Stimulated activated CD4-positive, alpha-beta T cell treated with anti-CD3 and anti-CD28 coated beads, Interleukin-4, amount 100 ng/mL, for 24 hours (primary cell): ENCODE measurements at places on chromosomes 6 and 20.

DNA sequence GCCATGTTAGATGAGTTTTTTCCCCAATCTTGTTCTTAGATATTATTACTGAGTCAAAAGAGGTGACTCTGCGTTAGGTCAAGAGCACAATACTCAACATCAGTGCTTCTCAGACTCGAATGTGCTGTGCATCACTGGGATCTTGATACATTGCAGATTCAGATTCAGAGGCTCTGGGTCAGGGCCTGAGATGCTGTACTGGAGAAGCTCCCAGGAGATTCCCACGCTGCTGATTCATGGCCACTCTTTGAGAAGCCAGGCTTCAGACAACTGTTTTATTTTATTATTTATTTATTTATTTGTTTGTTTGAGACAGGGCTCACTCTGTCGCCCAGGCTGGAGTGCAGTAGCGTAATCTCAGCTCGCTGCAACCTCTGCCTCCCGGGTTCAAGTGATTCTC is 41.4 kb upstream of the ARID1B start:
- DNase-seq = no peak

DNA sequence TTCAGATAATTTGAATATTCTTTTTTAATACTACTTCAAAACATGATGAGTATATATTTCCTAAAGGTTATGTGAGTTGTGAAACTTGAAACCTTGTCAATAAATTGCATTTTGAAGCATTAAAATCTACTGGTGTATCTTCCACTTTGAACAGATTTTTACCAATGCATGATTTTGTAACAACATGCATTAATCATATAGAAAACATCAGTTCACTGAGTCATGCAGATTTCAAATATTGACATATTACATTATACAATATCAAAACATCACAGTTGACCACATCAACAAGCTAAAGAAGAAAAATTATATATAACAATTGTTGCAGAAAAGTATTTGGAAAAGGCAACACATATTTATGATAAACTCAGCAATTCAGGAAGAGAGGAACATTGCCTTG is 158.1 kb downstream of the WDR27 start:
- no peak for DNase-seq

DNA sequence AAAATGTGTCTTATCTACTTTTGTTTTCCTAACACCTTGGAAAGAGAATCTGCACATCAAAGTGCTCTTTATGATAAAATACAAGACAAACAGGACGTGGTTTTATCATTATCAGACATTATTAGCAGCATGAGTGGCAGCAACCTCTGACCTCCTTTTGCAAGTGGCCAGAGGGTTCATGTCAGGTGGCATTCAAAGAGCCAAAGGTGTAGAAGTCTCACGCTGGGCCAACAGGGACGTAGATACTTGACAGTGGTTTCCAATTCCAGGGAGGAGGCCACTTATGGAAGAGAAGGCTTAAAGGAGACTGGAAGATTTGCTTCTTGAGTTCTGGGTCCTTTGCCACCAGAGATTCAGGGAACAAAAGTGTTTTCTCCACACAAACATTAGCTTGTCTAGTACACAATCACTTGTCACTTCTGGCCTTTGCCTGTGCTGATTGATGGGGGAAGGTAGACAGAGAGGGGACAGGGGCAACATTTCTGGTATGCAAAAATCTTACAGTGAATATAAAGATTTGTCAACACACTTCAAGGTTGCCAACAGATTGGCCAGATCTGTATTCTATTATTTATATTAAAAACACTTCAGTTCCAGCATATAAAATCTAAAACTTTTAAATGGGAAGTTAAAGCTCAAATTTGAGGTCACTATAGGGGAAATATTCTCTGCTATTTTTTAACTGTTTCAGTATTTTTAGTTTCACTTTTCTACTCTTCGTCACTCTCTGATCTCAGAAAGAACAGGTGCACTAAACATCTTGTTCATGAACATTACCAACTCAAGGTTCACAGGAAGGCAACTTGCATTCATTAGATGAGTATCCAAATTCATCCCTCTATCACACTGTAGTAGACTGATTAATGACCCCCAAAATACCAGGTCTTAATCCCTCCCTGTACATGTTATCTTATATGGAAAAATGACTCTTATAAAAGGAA is 52.1 kb upstream of the FBXO30 start:
- no peak for DNase-seq

DNA sequence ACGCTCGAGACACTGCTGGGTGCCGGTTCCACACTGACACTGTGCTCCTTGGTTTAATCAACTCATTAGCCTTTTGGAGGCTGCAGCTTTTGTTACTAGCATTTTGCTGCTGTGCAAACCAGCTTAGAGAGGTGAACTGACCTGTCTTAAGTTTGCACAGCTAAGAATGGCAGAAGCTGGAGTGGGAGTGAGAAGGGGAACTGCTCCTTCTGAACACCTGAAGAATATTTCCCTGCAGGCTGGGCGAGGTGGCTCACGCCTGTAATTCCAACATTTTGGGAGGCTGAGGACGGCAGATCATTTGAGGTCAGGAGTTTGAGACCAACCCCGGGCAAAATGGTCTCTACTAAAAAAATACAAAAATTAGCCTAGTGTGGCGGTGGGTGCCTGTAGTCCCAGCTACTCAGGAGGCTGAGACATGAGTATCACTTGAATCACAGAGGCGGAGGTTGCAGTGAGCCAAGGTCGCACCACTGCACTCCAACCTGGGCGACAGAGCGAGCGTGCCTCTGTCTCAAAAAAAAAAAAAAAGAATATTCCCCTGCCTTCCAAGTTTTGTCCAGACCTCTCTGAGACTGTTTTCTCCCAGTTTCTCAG is 5.0 kb downstream of the CEBPB start:
- no peak for DNase-seq

DNA sequence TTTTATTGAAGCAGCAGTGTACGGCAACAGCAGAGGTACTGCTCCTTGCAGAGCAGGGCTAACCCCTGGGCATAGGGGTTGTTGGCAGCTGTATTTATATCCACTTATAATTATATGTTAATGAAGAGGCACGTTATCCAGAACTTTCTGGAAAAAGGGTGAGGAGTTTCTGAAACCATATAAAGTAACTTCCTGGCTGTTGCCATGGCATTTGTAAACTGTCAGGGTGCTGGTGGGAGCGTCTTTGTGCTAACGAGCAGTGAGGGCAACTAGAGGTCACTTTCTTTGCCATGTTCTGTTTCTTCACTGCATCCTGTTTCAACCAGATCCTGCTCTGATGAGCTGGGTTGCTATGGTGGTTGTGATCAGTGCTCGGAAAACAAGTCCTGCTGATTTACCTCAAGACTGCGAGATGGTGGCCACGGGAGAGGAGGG is 11.1 kb upstream of the ARFGEF2 start:
- DNase-seq = no peak

GRCh38 chr20:9916761-9917160 is 77.9 kb upstream of the PAK5 start:
- DNase-seq = no peak

GRCh38 chr20:52983726-52984450 is 11.7 kb downstream of the TSHZ2 start:
- DNase-seq = no peak

- DNase-seq = no peak
These were observed 1.0 kb downstream of the MRPS26 start for GRCh38 chr20:3046677-3047462.

DNA sequence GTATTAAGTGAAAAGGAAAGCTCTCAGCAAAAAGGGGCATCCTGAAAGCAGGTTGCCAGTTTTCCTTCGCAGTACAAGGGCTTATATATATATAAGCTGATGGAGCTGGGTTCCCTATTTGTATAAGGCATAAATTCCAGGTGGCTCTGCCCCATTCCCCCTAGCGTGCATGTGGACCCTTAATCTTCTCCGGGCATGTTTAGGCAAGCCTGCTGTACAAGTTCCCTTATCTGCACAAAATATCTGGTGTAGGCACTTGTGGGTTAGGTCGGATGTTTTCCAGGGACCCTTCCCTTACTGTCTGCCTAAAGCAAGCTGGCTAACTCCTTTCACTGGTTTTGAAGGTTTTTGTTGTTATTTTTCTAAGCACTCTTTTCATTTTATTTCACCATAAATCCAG is 140.7 kb downstream of the FUT9 start:
- DNase-seq = no peak

DNA sequence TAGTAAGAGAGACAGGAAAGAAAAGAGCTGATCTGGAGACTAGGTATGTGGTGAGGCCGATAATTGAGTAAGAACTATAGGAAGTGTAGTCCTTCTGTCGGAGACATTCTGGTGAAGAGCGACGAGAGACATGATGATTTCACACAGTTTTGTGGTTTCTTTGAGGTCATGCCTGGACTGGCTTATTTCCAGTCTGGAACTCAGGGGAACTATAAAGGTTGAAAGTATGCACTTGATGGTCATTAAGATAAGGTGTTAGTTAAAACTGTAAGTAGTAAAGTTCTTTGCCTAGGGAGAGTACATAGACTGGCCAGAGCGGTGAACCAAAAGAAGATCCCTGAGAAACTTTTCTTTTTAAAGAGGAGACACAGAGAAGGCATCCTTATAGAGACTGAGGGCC is 68.8 kb downstream of the RFX6 start:
- DNase-seq = no peak

GRCh38 chr6:100633096-100633777 is 168.5 kb upstream of the SIM1 start:
- no peak for DNase-seq

DNA sequence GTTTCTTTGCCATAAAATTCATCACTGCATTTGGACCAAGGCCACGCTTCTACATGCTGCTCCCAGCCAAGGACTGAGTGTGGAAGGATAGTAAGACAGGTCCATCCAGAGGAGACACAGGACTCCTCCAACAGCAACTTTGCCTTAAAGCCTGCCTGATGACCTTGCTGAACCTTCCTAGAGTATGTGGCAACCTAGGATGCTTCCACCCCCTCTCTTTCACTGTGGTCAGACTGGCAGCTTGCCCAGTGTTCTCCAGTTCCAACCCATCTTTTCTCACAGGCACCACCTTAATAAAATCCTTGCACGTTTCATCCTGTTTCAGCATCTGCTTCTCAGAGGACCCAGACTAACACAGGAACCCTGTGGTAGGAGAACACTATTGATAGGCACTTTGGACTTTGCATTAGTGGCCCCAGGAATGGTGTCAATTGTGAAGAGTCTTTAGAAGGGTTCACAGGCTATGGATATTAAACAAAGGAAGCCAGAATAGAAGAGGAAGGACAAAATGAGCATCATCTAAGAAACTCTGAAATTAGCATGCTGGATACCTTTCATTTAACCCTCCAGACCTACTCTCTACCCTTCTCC is 2.4 kb upstream of the PKHD1 start:
- no peak for DNase-seq

- DNase-seq = no peak
These were observed 275.3 kb downstream of the FARS2 start for GRCh38 chr6:5536644-5537043.

GRCh38 chr6:11637266-11637665 is 99.7 kb downstream of the TMEM170B start:
- no peak for DNase-seq

GRCh38 chr6:22155551-22155950 is 141.3 kb downstream of the PRL start:
- DNase-seq = no peak

GRCh38 chr20:32505723-32506473 is 79.2 kb downstream of the NOL4L start:
- DNase-seq = no peak

DNA sequence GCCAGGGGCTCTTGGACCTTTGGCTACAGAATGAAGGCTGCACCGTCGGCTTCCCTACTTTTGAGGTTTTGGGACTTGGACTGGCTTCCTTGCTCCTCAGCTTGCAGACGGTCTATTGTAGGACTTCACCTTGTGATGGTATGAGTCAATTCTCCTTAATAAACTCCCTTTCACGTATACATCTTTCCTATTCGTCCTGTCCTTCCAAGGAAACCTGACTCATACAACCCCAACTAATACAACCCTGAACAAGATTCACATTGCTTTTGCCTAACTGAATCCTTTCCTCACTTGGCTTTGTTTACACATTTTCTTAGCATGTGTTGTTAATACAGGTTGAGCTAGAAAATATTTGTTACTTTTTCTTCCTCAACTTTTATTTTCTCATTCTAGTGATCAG is 21.9 kb downstream of the TBXT start:
- DNase-seq = no peak

GRCh38 chr6:26103141-26103769 is 16.0 kb downstream of the HFE start:
- DNase-seq = no peak

DNA sequence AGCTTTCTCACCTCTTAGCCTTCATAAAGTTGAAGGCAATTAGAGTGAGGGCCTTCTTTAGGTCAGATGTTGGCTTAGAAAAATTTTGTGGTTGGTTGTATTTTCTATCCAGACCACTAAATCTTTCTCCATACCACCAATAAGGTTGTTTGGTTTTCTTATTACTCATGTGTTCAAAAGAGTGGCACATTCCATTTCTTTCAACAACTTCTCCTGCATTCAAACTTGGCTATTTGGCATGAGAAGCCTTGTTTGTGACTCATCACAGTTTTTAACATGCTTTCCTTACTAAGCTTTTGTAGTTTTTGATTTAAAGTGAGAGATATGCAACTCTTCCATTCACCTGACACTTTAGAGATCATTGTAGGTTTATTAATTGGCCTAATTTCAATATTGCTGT is 949.6 kb downstream of the TBC1D32 start:
- no peak for DNase-seq

DNA sequence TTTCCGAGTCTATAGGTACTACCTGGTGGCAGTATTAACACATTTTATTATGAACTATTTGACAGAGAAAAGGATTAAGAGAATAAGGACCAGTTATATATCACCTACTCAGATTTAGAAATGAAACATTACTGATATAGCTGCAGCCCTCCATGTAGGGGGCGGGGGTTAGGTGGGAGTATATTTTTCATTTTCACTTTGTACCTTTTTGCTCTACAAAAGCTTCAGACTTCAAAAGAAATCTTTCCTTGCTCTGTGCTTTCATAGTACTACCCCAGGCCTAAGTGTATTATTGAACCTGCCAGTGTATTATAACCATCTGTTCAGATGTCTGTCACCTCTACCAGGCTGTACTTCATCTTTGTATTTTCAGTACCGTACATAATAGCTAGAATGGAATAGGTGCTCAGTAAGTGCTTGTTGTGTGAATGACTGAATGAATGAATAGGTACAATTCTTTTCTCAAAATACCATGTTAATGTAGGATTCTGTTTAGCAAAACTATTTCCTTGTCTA is 43.0 kb downstream of the CDKAL1 start:
- no peak for DNase-seq

DNA sequence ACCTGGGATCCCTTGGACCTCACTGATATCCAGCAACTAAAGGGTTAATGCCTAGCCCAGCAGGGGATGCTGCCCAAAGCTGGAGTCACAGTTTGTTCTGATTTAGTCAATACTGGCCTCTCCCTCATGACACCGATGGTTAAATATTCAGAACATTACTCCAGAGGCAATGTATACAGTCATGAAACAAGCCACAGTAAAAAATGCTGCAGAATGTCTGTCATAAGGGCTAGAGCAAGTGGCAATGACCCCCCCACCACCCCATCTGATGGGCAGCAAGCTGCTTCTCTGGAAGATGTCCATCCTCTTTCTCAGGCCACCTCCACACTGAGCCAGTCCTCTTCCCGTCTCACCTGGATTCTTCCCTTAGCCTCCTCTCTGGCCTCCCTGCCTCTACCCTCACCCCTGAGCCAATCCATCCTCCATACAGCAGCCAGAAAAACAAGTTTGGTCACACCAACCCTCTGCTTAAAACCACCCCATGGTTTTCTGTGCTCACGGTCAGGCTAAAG is 99.0 kb upstream of the KCNG1 start:
- DNase-seq = no peak
